NB4 (cell line): ENCODE measurements at places on chromosomes 6 and 20.
A peak's percentile ranks its signal among the peaks of the same experiment; 100 is the strongest.

- no peak for DNase-seq
These were observed 46.7 kb downstream of the RGS17 start for GRCh38 chr6:153084393-153084792.

DNA sequence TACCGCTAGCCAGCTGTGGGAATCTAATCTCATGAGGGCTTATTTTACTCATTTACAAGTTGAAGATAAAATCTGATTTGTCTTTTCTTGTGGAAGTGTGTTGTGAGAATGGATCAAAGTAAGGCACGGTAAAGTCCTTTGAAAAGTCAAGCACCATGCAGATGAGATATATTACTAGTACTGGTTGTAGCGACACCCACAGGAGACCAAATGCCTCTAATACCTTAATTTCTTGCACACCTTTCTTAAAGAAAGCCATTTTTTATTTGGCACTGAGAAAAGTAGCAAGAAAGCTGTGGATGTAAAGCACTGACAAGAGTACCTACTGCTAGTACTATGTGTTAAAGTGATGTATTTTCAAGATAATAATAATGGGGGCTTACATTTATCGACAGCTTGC lies 191.0 kb upstream of the MMS22L start:
- DNase-seq = no peak

DNA sequence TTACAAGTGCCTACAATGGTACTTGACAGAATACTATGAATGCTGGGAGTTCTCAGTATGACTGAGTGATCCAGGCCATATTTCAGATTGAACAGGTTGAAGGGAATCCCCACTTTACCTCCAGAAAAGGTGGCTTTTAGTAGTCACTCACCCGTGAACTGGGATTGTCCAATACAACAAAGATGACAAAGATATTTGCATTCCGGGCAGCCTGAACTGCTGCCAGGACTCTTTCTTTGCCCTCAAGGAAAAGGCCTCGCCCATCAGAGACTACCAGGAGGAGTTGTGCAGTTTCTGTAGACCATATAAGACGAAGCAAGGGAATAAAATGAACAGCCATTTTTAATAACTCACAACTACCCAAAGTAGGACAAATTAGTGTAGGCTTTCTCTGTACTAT lies 6.3 kb upstream of the LYRM2 start:
- no peak for DNase-seq

DNA sequence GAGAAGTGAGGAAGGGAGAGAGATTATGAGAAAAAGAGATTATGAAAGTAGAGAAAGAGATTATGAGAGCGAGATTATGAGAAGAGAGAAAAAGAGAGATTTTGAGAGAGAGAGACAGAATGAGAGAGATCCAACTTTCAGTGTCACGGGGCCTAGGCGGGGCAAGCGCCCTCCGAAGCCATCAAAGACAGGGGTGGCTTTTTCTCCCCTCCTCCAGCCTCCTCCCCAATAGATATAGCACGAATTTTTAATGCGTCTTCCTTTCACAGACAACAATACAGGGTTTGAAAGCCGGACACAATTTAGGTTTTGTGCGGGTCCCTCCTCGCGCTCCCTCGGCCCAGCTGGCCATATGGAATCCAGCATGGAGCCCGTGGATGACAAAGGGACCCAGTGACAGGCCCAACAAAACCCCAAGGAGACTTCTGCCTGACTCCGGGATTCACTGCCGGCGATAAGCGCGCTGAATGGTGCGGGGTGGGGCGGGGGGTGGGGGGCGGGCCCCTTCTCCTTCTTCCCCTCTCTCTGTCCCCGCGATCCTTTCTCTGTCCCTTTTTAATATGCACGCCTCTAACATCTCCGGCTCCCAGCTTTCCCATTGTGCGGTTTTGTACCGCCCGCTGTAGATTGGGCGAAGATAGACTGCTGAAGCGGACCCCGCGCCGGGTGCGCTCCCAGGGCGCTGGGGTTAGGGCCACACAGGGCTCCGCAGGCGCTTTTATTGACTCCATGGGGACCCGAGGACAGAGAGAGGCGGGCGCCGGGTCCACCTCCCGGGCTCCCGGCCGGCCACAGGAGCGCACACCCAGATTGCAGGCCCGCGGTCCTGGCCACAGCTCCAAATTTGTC lies 5.4 kb downstream of the NKX2-2 start:
- no peak for DNase-seq

DNA sequence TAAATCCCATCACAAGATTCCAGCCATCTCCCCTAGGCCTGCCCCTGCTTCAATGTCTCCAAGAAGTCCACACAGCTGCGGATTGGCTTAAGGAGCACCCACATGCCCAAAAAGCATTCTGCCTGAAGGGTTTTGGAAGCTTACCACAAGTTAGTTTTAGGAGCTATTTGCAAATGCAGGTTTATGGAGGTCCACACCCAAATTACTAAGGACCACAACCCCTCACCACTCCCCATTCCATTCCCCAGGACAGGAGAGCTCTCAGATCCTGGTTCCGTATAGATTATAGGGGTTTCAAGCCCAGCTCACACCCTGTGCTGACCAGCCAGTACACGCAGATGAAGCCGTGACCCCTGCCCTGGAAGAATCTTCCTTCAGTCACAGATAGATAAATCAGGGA lies 24.3 kb upstream of the PXDC1 start:
- no peak for DNase-seq

- DNase-seq = peak; percentile 77
These were observed 531.3 kb upstream of the JAG1 start for GRCh38 chr20:11204926-11205768.
